ENCODE measurements at places on chromosomes 16 and 17. TPM values are rescaled to one million over a fixed set of nuclear protein-coding genes. Genes with fewer than 3 reads are reported as not detected.
A peak's percentile ranks its signal among the peaks of the same experiment; 100 is the strongest.

DNA sequence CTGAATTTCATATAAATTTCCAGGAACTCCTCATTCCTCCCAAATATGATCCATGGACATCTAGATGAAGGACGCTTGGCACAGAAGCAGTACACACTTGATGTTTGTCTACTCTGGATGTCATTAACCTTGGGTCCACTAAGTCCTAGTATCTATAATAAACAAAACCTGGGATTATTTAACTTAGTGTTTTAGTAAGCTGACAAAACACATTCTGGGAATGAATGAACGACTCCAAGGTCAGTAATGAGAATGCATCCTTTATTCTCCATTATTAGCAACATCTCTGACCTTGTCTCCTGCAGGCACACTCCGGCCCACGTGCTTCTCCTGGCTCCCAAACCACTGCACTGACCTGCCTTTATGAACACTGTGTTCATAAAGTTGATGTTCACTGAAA is 24.1 kb upstream of the CDYL2 start:
- H3K27me3 ChIP-seq = no peaks in the 10 kb centered on the region
- H3K36me3 ChIP-seq = no peaks in the 10 kb centered on the region
- H3K4me1 ChIP-seq = no peaks in the 10 kb centered on the region
- DNase-seq = no peak
- no peak overlapping the region for H3K27ac ChIP-seq

- peak; percentile 57 for DNase-seq
- H3K4me3 ChIP-seq = no peak overlapping the region
Observed at GRCh38 chr17:67434061-67434525, 57.0 kb downstream of the PITPNC1 start.

- H3K27ac ChIP-seq = no peak overlapping the region
- no peak for DNase-seq
- no peaks in the 10 kb centered on the region for H3K36me3 ChIP-seq
- H3K27me3 ChIP-seq = no peaks in the 10 kb centered on the region
- peaks cover 5% of the 10 kb centered on the region for H3K4me1 ChIP-seq
Observed at GRCh38 chr16:83994087-83994486, 26.0 kb downstream of the NECAB2 start.

DNA sequence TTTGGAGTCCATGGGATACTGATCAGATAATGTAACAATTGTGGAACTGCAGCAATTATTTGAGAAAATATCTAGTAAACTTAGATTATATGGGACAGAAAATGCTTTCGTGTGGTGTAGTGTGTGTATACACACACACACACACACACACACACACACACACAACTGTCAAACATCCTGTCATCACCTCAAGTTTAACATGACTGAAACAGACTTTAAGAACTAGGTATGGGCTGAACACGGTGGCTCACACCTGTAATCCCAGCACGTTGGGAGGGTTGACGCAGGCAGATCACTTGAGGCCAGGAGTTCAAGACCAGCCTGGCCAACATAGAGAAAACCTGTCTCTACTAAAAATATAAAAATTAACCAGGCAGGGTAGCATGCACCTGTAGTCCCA is 544 bp upstream of the EVI2A start:
- H3K4me1 ChIP-seq = peaks cover 8% of the 10 kb centered on the region
- H3K36me3 ChIP-seq = peaks cover 14% of the 10 kb centered on the region
- no peaks in the 10 kb centered on the region for H3K27me3 ChIP-seq

DNA sequence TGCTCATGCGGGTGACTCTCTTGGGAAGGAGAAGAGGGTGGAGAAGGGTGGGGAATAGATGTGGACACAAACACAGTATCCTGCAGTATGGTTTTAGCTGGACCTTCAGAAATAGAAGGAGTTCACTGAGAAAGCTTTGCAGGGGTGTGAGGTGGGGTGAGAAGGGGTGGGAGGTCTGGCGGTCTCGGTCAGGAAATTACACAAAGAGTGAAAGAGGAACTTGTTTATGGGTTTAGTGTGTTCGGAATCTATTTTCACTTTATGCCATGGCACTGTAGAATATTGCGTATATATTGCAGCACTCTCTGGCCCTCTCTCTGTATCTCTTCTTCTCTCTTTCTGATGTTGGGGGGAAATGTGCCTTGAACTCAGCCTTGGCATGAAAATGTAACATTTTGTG is 148.2 kb upstream of the GOT2 start:
- no peaks in the 10 kb centered on the region for H3K27me3 ChIP-seq
- no peak for DNase-seq
- H3K36me3 ChIP-seq = no peaks in the 10 kb centered on the region
- peaks cover 8% of the 10 kb centered on the region for H3K4me1 ChIP-seq
- H3K27ac ChIP-seq = no peak overlapping the region

DNA sequence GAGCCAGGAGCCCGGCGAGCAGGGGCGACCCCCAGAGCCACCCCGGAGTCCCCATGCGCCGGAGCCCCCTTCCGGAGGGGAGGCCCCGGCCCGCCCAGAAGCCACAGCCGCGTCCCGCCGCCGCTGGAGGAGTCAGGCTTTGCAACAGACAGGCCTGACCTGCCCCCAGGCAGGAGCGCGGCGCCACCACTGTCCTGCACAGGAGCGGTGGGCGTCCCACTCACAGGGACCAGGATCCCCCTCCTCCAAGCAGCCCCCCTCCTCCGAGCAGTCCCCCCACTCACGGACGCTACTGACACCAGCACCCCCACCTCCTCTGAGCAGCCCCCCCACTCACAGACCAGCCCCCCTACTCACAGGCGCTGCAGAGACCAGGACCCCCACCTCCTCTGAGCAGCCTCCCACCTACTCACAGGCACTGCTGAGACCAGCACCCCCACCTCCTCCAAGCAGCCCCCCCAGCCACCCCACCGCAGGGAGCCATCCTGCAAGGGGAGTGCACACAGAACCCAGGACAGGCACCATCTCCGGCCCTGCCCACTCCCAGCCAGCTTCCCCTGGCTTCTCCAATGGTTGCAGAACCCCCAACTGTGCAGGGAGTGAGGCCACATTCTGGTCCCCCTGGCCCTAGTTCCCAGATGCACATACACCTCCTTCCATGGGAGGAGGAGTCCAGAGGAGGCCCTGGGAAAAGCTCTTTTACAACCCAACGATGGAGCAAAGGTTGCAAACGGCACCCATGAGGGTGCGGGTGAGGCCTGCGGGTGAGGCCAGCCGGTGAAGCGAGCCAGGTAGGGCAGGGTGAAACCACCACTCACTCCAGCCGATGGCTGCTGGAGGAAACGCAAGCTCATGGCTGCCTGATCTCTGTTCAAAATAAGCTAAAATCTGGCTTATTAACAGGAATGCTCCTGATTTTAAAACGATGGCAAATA is 69.9 kb downstream of the ABR start:
- H3K27ac ChIP-seq = peak overlapping the region; percentile 96
- H3K4me3 ChIP-seq = peak overlapping the region; percentile 77
- peak; percentile 71 for DNase-seq
- peaks cover 64% of the 10 kb centered on the region for H3K4me1 ChIP-seq

DNA sequence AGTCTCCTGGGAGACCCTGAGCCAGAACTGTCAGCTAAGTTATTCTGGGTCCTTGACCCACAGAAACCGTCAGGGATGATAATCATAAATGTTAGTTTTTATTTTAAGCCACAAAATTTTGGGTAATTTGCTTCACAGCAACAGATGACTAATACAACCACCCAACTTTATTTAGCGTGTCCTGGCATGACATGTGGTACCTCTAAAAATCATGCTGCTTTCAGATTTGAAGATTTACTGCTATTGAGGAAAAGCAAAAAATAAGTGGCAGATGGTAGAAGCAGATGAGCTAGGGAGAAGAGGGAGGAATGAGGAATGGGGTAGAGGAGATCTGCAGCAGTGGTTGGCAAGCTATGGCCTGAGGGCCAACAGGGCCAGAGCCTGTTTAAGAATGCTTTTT is 90.4 kb downstream of the TMEM100 start:
- H3K36me3 ChIP-seq = no peaks in the 10 kb centered on the region
- no peaks in the 10 kb centered on the region for H3K4me1 ChIP-seq
- no peak overlapping the region for H3K4me3 ChIP-seq
- no peaks in the 10 kb centered on the region for H3K27me3 ChIP-seq
- DNase-seq = no peak
- no peak overlapping the region for H3K27ac ChIP-seq

The FSCN2 gene
- not detected for total RNA-seq

The NSRP1 gene
- total RNA-seq = 20.0 TPM

All from heart left ventricle (tissue), 16 donors.